ENCODE measurements at places on chromosomes 12 and 14.

DNA sequence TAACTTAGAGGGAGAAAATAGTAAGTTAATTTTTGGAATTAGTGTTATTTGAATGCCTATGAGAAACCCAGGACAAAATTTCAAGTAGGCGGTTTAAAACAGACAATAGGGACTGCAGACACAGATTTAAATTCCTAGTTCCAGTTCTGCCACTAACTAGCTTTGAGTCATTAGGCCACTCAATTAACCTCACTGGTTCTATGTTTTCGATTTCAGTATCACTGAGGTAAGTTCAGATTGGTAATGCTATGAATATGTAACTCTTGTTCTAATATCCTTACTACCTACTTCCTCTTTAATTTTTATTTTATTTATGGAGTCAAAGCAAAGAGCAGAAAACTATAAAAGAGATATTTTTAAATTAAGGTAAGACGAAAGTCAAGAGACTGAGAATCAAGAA, 52.6 kb downstream of the GALC start:
- no peak for DNase-seq

DNA sequence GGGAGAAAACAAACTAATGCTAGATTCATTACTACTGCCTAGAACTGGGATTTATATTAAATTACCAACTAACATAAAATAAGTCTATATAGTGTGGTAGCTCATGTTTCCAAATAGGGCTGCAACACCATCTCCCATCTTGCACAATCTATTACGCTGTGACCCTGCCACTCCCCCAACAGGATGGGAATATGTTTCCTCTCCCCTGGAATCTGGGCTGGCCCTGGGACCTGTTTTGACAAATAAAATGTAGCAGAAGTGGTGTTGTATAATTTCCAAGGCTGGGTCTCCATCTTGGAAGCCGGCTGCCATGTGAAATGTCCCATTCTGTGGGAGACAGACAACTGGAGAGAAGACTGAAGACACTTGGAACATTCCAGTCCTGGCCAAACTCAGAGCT, 45.6 kb upstream of the FERMT2 start:
- no peak for DNase-seq

DNA sequence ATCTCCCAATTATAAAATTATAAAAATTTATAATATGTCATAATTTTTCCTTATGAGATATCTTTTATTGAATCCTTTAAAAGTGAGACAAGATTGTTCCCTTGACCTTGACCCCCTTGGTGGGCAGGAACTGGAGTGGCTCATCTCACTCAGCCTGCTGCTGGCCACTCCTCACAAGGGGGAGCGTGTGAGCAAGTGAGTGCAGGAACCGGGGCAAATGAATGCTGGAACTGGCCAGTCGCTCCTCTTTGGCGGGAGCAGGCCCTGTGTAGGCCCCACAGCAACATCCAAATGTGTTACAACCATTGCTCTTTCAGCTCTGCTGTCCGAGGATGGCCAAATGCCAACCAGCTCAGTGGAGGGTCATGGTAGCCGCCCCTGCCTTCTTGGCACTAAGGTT, 178.8 kb downstream of the ETNK1 start:
- DNase-seq, result no peak

GRCh38 chr12:28460420-28461130, 270.3 kb downstream of the CCDC91 start:
- DNase-seq, result no peak

DNA sequence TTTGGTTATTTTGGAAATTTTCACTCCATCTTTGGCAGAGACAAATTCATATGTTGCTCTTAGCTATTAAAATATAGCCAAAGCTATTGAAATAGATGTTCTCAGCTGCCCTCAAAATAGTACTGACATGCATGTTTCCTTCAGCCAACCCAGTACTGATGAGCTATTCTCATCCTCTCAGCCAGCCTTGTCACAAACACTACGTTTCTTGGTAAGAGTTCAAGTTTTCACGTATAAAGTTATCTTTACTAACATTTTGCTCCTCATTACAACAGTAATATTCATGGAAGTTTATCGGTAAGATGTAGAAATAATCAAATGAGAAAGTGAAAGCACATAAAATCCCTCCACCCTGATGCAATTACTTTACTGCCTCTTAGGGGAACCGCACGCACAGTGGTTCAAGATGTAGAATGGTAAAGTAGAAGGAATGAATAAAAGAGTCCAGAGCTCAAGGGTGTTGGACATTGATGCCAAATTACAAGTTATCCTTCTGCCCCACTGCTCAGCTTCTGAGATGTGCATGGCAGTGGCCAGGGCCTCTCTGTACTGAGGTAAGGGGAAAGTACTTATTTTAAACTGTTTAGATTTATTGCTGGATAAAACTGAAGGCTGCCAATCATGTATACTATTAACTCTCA, 20.7 kb downstream of the GCH1 start:
- peak; percentile 39 for DNase-seq

GRCh38 chr14:103460415-103460814, 62.2 kb downstream of the CKB start:
- DNase-seq, result no peak

DNA sequence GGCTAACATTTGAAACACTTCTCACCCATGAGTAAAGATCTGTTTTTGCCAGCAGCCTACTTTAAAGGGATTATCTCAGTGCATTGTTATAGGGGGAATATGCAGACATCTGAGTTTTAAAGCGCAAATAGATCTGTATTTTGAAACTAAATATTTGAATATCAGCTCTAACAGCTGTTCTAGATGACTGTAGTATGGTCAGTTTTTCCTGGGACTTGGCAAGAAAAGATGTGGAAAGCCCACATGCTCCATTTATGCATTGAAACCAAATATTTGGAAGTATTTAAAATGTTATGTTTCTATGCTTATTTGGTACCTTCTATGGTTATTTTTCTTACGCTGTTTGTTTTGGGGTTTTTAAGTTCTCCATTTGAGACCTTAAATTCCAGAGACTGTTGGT, 41.7 kb downstream of the RIC8B start:
- DNase-seq, result no peak

GRCh38 chr14:90642244-90642717, 173.9 kb downstream of the TTC7B start:
- no peak for DNase-seq

DNA sequence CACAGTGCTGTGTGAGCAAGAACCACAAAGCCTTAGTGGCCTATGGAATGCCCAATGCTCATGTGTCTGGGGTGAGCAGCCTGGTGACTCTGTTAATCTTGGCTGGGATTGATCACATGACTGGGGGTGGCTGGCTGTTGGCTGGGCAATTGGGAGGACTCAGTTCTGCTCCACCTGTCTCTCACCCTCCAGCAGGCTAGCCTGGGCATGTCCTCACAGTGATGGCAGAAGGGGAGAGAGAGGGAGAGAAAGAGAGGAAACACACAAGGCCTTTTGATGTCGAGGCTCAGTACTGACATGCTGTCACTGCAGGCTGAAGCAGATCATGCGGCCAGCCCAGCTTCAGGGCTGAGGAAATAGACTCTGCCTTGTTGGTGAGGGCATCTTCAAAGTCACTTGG, 136.8 kb downstream of the TBX5 start:
- no peak for DNase-seq

DNA sequence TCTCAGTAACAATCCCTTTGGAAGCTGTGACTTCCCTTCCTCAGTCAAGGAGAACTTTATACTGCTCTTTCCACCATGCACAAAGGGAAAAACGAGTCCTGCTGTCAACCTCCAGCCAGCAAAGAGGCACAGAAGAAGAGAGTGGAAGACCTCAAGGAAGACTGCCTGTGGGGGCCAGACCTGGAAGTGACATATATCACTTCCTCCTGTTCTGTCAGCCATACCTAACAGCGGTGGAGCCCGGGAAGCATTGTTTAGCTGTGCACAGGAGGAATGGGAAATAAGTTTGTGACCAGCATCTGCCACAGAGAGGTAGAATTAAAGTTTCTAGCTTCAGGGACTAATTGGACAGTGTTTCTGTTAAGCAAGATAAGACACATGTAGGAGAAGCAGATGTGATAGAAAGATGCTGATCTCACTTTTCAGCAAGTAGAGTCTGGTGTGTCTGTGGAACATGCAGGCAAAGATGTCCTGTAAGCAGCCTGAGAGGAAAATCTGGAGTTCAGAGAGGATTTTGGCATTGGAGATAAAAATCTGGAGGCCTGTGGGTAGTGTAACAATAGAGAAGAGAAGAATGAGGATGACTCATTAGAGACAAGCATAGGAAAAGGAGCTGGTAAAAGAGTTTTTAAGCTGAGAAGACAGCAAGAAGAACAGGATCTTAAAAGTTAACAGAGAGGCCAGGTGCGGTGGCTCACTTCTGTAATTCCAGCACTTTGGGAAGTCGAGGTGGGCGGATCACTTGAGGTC, 141.6 kb upstream of the CPSF6 start:
- no peak for DNase-seq

DNA sequence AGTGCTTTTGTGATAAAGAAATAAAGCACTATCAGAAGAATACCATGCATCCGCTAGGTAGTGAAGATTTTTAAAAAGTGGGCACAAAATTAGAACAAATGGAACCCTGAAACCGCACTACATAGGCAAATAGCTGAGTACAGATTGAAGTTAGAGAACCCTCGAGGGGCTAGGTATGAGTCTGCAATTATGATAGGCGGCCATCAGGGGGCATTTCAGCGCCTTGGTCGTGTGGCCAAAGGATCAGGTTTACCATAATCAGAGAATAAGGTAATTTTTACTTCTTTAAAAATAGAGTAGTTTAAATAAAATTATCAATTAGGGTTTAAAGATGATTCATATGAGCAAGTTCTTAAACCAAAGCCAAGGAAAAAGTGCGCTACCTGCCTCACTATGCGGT, 129.8 kb downstream of the TMX1 start:
- peak; percentile 31 for DNase-seq

- DNase-seq, result no peak
Measured at GRCh38 chr12:85825746-85826145, 10.5 kb downstream of the RASSF9 start.

All from activated T-cell treated with anti-CD3 and anti-CD28 coated beads, Interleukin-2, amount 50 U/mL, for 24 hours (primary cell).